ENCODE measurements at places on chromosomes 12 and 14. TPM values are rescaled to one million over a fixed set of nuclear protein-coding genes. Genes with fewer than 3 reads are reported as not detected.

ANGEL1 gene
- polyA plus RNA-seq: 9.7 TPM

IGF1 gene
- polyA plus RNA-seq: not detected

POTEM gene
- polyA plus RNA-seq: not detected

SERPINA9 gene
- polyA plus RNA-seq: not detected

ASPG gene
- polyA plus RNA-seq: 0.13 TPM

PTPRR gene
- polyA plus RNA-seq: 0.15 TPM

TMEM179 gene
- polyA plus RNA-seq: 0.63 TPM

AQP2 gene
- polyA plus RNA-seq: not detected

AMIGO2 gene
- 273 TPM for polyA plus RNA-seq

TEAD4 gene
- polyA plus RNA-seq: 31.8 TPM

A2ML1 gene
- polyA plus RNA-seq: not detected

DNA sequence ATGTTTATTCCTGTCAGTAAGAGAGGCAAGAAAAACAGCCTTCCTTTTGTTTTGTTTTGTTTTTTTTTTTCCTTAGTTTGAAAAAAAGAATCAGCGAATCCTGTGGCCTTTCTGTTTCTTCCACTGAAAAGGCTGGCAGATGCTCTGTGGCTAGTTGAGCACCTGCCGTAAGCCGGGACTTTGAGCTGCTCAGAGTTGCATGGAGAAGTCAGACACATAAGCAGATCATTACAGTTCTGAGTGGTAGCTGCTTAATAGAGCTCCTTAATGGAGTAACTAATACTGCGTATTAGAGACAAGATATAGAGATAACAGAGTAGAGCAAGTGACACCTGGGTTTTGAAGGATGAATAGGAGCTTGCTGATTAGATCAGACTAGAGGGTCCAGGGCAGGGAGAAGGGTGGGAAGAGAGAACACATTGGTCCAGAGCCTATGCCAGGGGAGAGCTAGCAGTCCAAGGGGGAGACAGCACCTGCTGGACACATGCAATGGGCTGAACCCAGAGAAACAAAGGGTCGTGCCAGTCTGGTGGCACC lies 129.4 kb downstream of the TSPAN9 start:
- no peak for DNase-seq

DNA sequence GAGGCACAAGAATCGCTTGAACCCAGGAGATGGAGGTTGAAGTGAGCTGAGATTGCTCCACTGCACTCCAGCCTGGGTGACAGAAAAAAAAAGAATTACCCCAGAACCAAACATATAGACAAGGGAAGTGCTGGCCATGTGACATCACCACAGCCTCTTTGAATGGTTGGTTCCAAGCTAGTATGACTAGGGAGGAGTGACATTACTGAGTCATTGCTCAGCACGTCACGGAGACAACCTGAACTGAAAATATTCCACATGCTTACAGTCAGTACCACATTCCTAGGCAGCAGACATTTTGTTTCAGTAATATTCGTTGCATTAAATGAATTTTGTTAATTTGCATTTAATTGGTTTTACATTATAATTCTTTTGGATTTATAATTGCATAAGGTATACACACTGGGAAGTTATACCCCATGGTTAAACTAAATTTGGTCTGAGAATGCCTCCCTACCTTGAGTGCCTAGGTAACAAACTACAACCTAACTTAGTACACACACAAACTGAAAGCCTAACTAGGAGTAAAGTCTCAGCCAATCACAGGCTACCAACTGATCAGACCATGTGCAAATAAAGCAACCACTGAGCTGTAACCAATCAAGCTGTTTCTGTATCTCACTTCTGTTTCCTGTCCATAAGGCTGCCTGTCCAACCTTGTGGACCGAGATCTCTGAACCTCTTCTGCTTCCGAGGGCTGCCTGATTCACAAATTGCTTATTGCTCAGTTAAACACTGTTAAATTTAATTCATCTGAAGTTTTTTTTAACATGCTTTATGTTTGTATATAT lies 164.4 kb downstream of the CAND1 start:
- no peak for DNase-seq

DNA sequence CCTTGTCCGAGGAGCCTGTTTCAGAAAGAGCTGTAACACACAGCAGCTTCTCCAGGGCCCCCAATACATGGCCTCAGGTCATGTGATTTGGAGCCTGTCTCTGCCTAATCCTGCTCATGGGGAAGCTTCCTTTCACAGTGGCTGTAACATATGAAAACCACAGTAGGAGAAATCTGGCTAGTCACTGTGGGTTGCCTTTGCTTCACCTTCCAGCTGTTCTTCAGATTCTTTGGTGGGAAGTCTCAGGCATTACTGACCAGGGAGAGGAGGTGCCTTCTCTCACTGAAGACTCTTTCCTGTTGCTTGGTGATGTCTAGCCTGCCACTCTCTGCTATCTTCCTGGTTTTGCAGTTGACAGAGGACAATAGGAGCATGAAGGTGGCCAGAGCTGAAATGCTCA lies 350.6 kb downstream of the DPF3 start:
- no peak for DNase-seq

- no peak for DNase-seq
These were observed at the start of gene KCNK10 for GRCh38 chr14:88323086-88323522. KCNK10 (minus strand) TSS chr14:88323269; CDS start chr14:88322798, 471 bp downstream.

- DNase-seq: no peak
These were observed 20.4 kb downstream of the CCDC88C start for GRCh38 chr14:91396959-91397815.

DNA sequence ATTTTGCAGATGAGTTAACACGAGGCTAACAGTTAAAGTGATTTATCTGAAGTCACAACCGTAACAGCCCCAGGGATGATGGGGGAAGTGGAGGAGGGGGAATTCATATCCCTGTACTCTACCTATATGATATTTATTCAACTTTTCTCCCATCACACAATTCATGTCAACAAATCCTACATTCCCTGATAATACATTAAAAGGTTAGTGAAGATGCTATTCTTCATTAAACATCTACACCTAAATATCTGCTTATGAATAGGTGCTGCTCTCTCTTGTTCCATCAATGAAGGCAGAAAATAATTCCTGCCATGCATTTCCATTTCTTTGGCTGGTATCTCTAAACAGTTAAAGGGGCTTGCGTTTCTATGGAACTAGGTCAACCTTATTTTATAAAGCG lies 6.8 kb downstream of the YBX3 start:
- no peak for DNase-seq

GRCh38 chr12:89976866-89977265 lies 268.2 kb upstream of the ATP2B1 start:
- no peak for DNase-seq

DNA sequence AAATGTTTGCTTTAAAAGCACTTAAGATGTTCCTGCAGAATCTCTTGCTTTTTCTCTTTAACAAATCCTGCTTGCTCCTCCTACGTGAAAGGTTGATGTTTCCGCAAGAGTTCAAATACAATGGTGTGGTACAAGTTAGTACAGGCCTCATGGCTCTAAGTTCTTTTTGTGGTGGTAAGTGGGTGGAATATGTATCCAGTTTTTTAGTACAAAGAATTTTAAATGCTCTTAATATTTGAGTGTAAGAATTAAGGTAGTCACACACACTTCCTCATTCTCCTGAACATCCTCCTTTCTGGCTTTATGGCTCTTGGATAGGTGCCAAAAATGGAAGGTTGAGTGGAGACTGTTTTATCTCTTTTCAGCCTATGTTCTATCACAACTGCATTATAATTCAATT lies 1.8 kb downstream of the OTOGL start:
- no peak for DNase-seq

DNA sequence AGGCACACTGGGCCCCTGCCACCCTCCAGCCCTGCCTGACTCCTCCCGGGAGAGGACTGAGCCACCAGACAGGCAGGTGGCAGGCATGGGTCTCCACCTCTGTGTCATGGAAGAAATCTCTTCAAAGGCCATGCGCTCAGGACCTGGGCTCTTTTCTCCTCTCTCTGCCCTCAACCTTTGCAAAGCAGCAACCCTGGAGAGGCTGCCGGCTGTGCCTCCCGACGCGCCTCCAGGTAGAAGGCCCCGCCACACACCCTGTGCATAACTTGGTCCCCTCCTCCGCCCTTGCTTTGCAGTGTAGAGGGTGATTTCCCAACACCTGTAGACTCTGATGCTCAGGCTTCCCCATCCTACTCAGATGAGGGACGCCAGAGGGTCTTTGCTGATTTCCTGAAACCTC lies 28.2 kb upstream of the TMEM179 start:
- DNase-seq: no peak

DNA sequence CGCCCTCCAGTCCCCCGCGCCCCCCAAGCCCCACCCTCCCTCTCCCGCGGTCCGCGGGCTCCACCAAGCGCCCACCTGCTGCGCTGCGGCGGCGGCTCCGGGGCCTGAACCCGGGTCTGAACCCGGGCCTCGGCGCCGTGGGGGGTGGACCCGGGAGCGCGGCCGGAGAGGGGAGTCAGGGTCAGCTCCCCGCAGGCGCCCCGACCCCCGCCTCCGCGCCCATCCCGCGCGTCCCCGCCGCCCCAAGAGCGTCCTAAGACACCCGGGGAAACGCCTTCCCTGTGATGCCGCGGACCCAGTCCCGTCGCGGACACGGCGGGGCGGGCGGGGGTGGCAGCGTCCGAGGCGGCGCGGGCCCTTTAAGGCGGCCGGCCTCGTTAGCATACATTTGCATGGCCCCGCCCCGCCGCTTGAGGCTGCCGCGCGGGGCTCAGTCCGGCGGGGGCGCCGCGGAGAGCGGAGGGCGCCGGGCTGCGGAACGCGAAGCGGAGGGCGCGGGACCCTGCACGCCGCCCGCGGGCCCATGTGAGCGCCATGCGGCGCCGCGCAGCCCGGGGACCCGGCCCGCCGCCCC lies at the start of gene MMP17:
MMP17 (plus strand) TSS at position 433 of the 574 bp plus-strand sequence; CDS start at position 535, 102 bp downstream.
- DNase-seq: peak; percentile 56

DNA sequence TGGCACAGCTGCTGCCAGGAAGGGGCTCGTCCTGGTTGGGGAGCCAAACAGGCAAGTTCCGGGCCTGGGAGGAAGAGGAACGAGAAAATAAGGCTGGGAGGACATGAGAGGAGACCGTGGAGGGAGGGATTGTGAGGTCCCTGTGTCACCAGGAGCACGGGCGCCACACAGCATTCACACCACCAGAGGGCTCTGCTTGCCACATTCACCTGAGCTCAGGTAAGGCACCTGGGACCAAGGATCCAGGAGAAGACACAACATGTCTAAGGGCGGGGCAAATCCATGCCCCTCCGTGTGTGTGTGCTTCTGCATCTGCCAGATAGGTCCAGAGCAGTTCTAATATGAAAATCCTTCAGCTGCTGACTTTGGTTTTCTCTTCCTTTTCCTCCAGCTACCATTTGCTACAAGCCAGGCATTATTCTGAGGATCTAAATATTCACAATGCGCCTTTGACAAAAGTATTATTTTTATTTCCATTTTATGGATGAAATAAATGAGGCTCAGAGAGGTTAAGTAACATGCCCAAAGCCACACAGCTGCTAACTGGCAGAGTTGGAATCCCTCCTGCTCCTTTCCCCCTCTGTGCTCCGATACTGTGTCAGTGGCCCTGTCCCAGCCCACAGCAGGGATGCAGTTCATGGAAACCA lies 14.6 kb downstream of the RAPGEF3 start:
- DNase-seq: peak; percentile 39

GRCh38 chr12:24902511-24903328 lies 46.2 kb downstream of the BCAT1 start:
- DNase-seq: no peak

- peak; percentile 24 for DNase-seq
These were observed 100.3 kb downstream of the ESR2 start for GRCh38 chr14:64193821-64194220.

GRCh38 chr12:100200463-100201181 lies at the start of gene ACTR6:
ACTR6 (plus strand) TSS chr12:100200815; CDS start chr12:100200852, 37 bp downstream.
- DNase-seq: peak; percentile 96

DNA sequence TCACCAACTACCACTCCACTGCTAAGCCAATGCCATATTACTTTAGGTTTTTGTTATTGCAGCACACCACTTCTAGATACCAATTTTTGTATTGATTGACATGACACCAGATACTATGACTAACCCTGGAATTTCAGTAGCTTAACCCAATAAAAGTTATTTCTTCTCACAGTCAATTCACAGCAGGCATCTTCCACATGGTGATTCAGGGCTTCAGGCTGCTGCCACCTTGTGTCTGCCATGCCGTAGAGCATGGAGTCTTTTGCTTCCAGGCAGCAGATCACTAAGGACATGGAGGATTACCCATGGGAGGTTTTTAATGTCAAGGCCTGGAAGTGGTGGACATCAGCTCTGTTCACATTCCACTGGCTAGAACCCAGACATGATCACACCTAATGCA lies 56.4 kb upstream of the LTA4H start:
- DNase-seq: no peak

DNA sequence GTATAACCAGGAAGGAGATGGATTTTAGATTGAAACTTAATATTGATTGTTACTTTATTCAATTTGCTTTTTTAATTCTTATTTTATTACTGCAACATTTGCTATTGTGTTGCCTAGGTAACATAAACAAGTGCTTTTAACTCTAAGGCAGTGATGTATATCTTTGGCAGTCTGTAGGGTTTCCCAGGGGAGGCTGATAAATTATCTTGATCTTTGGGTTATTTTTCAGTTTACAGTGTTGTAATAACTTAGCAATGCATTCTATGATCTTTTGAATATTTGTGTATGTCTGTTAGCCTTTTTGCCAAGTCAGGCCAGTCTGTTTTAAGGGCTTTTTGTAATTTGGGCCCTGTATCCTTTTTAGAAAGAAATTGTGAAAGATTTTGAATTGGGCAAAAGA lies 7.8 kb upstream of the DTD2 start:
- no peak for DNase-seq

GRCh38 chr12:126144603-126145002 lies 1079.4 kb downstream of the AACS start:
- no peak for DNase-seq

DNA sequence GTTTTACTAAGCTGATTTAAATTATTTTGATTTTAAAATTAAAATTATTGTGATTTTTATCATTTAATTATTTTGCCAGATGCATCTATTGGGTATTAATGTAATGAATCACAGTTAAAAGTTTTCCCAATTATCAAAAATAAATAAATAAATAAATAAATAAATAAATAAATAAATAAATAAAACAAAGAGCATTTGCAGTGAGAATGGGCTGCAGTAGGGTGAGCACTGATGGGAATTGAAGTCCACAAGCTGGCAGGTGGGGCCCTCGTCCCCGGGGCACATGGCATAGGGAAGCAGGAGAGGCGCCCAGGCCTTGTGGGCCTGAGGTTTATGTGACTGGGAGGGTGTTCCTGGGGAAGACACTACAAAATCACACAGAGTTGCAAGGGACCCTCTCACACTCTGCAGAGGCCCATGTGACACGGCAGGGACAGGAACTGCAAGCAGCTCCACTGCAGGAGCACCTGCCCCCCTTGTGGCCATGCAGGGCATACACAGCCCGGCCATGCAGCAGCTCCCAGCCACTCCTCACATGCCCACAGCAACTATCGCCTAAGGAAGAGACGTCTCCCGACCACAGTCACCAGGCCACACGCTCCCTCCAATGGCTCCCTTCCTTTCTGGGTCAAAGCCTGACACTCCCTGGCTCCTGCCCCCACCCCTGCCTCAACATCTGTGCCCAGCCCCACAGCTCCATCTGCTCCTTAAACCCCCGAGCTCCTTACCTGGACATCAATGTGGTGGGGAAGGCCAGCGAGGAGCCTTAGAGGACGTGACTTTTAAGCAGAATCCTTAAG lies 256.3 kb upstream of the SFSWAP start:
- peak; percentile 84 for DNase-seq

Measured in A549 (cell line).